Stimulated activated naive CD8-positive, alpha-beta T cell treated with anti-CD3 and anti-CD28 coated beads, Interleukin-15, amount 100 ng/mL, for 72 hours (primary cell): ENCODE measurements at places on chromosomes 3 and 15.
A peak's percentile ranks its signal among the peaks of the same experiment; 100 is the strongest.

DNA sequence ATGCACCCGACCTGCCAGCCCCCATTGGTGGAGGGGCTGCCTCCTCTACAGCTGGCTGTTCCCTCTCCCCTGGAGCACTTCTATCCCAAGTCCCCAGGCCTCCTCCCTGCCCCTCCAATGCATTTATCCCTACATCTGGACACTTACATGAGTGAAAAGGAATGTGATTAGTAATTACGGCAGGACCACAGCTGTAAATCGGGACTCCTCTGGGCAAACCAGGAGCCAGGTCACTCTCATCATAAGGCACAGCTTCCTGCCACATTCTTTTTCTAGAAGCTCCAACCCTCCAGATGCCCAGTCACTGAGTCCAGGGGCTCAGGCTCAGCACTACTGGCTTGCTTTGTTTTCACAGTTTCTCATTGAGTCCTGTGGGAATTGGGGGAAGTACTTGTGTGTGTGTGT is 54.3 kb downstream of the IL20RB start:
- no peak for DNase-seq

DNA sequence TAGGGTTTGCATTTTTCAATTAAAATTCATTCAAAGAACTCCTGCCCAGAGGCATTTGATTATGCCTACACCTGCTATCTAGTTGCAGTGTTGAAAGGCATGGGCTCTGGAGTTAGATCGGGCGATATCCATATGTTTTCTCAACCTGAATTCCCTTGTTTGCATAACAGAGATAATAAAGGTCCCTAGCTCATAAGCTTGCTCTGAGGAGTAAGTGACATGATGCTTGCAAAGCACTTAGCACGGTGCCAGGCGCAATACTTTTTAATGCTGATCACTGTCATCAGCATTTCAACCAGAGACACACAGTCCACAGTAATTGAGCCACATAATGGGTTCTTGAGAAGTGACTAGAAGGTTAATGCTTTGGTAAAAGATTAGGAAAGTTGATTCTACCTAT is 106.3 kb upstream of the SAMMSON start:
- no peak for DNase-seq

- DNase-seq = no peak
Observed at GRCh38 chr15:67179411-67179995, 75.0 kb downstream of the AAGAB start.

GRCh38 chr15:63381301-63382204 is at the start of gene CA12:
TSS of gene CA12 (minus strand) at chr15:63381846. CDS start at chr15:63381720, 126 bp downstream.
- no peak for DNase-seq

DNA sequence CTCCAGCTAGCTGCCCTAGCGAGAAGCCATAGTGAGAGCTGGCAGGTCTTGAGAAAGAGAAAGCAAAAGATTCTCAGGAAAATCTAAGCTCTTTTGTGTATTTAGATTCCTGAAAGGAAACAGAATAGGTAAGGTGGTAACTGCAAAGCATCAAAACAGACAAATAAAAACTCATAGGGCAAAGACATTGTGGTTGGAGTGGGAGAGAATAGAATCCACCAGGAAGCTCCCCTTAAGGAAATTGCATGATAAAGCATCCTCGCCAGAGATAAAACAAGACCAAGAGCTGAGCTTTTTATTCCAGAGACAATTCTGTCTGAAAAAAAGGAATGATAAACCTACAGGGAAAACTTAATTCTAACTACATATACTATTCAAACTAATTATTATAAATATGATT is 232.6 kb downstream of the SI start:
- no peak for DNase-seq

DNA sequence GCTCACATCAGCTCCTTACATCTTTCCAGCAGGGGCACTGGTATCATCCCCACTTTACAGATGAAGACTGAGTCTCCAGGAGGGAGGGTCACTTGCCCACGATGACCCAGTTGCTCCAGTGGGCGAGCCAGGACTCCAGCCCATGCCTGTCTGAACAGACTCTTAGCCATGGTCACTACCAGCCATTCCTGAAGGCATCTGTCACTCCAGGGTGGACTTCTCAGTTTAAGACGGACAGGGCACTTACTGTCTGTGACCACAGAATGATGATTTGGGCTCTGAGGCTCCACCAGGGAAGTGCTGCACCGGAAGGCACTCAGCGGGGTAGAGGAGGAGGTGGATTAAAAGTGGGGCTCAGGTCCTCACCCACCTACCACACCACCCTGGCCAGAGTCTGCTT is 104.0 kb upstream of the SLC6A6 start:
- no peak for DNase-seq

GRCh38 chr3:48662753-48663488 is at the start of gene CELSR3:
TSS of gene CELSR3 (minus strand) at chr3:48662886. CDS start at chr3:48662634, 252 bp downstream.
- peak; percentile 69 for DNase-seq

DNA sequence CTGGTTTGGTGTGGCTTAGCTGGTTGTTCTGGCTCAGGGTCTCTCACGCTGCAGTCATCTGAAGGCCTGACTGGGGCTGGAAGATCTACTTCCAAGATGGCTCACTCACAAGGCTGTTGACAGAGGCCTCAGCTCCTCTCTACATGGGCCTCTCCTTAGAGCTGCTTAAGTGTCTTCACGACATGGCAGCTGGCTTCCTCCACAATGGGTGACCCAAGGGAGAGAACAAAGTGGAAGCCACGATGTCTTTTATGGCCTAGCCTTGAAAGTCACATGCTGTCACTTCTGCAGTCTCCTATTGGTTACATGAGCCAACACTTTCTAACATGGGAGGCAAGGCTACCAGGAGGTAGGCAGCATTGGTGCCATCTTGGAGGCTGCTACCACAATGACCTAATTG is 13.4 kb upstream of the PDE8A start:
- DNase-seq = no peak

- no peak for DNase-seq
Observed at GRCh38 chr3:64825404-64826120, 137.8 kb upstream of the ADAMTS9 start.

DNA sequence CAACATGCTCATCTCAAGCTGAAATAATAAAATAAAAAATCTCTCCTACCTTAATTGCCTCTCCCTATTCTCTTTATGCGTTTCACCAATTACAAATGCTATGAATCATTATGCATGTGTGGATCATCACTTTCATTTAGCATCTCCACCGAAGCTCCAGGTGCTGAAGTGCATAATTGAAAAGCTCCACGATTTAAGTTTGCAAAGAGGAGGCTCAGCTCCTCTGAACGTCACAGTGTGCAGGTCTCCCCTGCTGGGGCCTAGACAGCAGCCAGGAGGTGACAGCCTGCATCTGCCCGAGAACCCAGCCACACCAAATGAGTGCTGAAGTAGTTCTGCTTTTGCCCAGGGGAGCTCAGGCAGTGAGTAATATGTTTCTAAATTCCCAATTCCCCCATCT is 60.5 kb upstream of the GLCE start:
- DNase-seq = no peak

- no peak for DNase-seq
Observed at GRCh38 chr3:66639809-66640356, 139.1 kb upstream of the LRIG1 start.

DNA sequence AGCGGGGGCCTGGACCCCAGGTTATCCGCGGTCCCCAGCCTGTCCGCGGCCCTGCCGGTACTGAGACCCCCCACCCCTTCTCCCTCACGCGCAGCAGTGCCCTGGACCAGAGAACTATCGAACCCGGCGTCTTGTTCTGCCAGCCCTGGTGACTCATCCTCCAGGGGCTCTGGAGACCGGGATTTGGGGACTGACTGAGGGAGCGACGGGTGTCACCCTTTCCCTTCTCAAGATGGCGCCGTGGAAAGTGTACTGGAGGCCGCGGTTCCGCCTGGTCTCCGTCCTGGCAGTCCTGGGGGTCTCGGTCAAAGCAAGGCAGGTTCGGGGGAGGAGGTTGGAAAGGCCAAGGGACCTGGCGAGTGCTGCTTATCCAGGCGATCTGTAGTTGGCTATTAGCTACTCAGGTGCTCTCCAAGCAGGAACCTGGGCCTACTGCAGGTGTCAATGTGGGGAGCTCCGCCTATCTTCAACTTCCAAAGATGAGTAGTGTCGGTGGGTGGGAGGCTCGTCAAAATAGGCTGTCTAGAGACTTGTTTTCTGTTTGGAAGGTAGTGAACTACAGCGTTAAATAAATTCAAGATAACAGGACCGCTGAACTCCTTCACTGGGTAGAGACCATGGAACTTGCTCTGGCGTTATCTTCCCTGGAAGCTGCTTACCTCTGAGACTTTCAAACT is 790 bp downstream of the RAB5A start:
- peak; percentile 58 for DNase-seq

- DNase-seq = no peak
Observed at GRCh38 chr15:69042531-69042930, 28.0 kb downstream of the NOX5 start.

GRCh38 chr3:146814601-146815315 is 209.6 kb upstream of the PLSCR5 start:
- no peak for DNase-seq

- no peak for DNase-seq
Observed at GRCh38 chr3:87317779-87318178, 41.4 kb upstream of the POU1F1 start.

GRCh38 chr3:44511238-44511566 is 33.7 kb upstream of the ZNF445 start:
- DNase-seq = no peak

- no peak for DNase-seq
Observed at GRCh38 chr15:42868683-42869082, 51.9 kb downstream of the TTBK2 start.

DNA sequence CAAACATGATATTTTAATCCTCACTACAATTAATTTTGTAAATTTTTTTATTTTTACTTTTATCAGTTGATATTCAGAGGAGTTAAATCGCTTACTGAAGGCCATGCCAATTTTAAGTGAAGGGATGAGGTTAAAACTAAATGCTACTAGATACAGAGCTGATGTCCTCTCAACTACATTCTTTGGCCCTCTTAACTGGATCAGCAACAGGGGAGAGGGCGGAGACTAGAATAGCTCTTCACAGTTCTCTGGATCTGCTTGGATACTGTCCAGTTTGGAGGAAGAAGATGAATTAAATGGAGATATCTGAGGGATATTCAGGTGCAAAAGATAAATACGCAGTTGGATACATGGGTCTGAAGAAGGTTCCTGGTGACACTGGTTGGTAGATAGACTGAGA is 85.6 kb upstream of the LYSMD4 start:
- DNase-seq = no peak

- DNase-seq = no peak
Observed at GRCh38 chr3:183161552-183162336, 790 bp downstream of the LAMP3 start.

- no peak for DNase-seq
Observed at GRCh38 chr3:58679446-58679845, 12.9 kb upstream of the FAM3D start.

DNA sequence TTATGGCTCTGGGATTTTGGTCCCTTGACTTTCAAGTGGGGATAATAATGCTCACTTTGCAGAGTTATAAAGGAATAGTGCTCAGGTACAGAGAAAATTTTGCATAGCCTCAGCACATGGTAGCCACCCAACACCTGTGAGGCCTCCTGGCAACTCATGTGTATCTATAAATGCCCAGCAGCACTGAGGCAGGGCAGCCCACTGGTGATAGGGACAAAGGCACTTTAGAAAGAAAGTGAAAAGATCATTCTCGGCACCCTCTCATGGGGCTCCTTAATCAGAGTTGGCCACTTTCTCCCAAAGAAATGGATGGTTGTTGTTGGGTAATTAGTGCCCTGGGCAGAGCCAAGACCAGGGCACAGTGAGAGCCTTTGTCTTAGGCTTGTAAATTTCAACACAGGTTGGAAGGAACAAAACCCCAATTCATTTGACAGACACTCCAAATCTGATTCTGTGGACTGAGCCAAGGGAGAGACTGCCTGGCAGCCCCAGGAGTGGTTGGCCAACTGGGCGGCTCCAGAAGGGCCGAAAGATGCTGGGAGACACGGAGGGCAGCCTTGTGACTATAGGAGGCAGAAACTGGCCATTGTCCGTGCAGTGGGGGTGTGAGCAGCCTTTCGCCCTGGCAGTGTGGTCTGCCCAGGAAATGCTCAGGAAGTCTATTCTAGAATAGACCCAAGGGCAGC is 213.2 kb upstream of the RGMA start:
- DNase-seq = no peak

GRCh38 chr3:11665331-11665730 is 21.6 kb upstream of the VGLL4 start:
- no peak for DNase-seq

DNA sequence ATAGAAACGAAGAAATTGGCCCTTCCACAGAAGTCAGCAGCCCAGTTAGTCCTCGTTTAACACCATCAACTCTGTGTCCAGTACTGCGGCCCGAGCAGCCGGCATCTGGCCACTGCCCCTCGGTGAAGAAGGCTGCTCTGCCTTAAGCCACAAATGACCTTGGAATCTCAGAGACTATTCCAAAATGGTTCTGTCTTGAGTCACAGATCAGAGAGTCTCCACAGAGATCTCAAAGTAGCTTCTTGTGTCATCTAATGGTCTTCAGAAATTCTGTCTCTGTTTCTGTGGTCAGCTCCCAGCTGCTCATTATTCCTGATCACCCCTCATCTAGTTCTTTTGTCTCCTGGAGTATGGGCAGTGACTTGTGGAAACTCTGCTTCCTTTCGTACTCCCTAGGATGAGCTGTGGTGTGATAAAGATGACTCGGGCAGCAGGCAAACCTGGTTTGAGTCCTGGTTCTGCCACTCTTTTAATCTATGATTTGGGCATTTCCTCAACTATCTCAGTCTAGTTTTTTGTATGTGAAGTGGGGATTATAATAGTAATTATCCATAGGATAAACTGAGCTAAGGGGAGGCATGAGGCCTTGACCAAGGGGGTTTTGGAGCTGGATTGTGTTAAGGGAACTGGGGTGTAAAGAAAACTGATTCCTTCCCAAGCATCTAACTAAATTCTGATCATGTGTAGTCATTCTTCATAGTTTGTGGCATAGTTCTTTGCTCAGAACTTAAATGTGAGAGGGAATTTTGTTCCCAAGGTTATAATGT is 22.6 kb downstream of the CRTC3 start:
- no peak for DNase-seq

DNA sequence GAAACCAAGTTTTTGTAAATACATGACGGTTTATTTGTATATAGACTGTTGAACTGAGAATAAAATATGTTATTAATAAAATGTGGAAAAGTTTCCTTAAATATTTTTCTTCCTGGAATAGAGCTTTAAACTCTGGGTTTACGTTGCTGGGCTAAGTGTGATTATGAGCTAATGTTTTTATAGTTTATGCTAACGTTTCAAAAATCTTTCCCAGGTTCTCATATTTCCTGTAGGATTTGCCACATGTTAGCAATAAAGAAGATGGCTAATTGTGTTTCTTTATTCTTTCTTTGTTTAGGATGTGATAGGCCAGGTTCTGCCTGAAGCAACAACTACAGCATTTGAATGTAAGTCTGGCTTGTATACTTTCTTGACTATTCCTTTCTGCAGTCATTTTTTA is 7.2 kb downstream of the MAP2K5 start:
- no peak for DNase-seq

GRCh38 chr3:114428044-114428595 is 134.3 kb downstream of the TIGIT start:
- no peak for DNase-seq

- no peak for DNase-seq
Observed at GRCh38 chr3:58323529-58324390, 8.9 kb upstream of the PXK start.

- no peak for DNase-seq
Observed at GRCh38 chr3:119259821-119260220, 19.1 kb upstream of the B4GALT4 start.

GRCh38 chr3:30435861-30436331 is 170.5 kb upstream of the TGFBR2 start:
- DNase-seq = no peak
